ENCODE measurements at places on chromosomes 5 and 9.

DNA sequence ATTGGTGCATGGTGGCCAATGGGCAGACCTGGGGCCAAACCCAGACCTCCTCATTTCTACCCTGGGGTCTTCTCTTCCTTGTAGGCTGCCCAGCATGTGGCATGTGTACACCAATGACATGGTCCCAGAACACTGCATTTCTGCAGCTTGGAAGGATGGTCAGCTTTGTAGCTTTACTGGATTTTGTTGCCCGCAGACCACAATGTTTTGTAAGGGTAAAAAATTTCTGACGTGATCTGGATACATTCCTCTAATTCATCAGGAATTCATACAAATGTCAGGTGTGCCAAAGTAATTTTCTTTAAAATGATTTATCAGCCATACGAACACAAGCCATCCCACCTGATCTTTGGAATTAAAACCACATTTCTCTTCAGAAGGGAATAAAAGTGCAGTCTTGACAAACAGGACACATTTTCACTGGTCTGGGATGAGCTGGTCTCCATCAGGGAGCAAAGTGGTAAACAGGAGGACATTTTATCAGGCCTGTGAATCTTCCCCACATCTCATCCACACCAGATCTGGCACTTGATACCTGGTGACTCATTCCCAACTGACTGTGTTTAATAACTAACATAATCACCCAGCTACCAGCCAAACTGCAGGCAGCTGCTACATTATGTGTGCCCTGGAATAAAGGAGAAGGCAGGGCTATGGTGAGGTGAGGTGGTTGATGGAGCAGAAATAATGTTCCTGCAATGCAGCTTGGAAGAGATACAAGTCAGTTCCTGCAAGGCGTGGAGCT is 103.9 kb downstream of the SPOCK1 start:
- DNase-seq, result no peak

DNA sequence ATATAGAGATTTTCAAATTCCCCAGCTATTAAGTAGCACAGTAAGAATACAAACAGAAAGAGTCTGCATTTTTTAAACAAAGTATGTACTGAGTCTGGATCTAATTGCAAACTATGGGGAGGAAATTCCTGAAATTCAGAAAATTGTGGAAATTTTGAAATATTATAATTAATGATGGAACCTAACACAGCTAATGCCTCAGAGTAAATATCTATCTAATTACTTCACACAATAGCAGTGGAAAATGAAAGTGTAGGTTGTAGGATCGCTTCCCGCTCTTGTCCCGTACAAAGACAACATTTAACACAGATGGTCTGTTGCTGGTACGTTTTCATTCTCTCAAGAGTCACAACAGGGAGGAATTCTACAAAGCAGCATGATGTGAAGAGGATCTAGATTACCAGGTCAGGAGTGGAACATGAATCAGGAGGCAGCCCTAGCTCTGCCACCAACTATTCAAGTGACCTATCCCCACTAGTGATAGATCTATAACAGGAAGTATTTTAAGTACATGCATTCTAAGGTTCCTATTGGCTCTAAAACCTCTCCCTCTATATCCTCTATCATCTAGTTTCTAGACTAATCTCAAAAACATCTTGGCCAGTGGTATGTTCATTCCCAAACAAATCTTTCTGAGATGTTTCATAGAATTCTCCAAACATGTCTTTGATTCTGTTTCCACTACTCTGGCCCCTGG is 58.9 kb upstream of the GRAMD2B start:
- DNase-seq, result no peak

GRCh38 chr5:144691936-144692335 is 521.3 kb downstream of the KCTD16 start:
- no peak for DNase-seq

GRCh38 chr9:70052768-70053167 is 9.1 kb downstream of the MAMDC2 start:
- DNase-seq, result no peak

DNA sequence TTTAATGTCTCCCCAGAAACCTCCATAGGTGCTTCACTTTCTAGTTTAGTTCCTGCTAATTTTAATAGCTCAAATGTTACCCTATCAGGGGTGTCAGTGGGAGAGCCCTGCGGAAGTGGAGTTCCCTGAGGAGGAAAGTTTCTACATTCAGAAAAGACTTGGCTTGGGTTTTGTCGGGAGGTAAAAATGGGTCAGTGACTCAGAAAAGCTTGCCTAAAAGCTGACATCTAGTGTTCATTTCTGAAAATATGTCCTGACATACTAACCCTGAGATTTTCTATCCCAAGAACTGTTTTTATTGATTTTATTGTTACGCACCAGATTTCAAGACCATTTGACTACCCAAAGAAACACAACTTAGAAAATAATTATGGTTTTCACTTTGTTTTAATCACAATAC is 40.9 kb upstream of the GLDC start:
- DNase-seq, result no peak

DNA sequence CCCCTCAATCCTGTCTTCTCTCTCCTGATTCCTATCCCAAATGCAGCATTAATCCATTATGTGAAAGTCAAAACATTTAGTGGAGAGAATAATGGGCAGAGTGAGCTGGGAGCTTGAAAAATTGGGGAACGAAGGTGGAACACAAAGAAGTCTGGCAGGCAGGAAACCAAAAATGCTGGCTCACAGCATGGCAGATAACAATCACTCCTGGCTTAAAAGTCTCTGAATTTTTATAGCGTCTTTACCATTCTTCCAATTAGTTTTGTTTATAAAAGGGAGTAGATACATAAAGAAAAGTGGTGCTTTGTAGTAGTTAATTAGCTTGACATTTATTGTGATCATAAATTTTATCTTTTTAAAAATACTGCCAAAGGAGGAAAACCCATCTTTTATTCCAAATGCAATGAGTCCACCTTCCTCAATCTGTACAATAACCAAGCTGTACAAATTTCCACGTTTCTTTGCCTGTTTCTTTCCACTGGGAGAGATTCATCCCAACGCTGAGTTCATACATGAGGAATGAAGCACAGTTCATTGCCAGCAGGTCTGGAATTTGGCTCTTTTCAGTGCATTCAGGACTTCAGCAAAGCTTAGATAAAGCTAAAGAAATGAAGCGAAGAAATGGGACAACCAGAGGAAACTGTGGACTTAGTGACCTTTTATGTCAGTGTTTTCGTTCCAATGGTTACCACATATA is 174.7 kb downstream of the HMHB1 start:
- DNase-seq, result no peak

All from dermis microvascular lymphatic vessel endothelial cell (primary cell).